H1 (cell line): ENCODE measurements at places on chromosomes 2 and 18. TPM values are rescaled to one million over a fixed set of nuclear protein-coding genes. Genes with fewer than 3 reads are reported as not detected.

The MATN3 gene
- total RNA-seq = 9.7 and 9.9 TPM in 2 replicates

- no peaks in the 10 kb centered on the region for H3K4me1 ChIP-seq
- no peaks in the 10 kb centered on the region for H3K27me3 ChIP-seq
- H3K36me3 ChIP-seq = no peaks in the 10 kb centered on the region
- no peak overlapping the region for H3K4me3 ChIP-seq
Observed at GRCh38 chr2:61157371-61158003, 4.5 kb upstream of the C2orf74 start.

GRCh38 chr2:98388081-98388480 is 41.8 kb downstream of the CNGA3 start:
- no peak overlapping the region for H3K27ac ChIP-seq
- H3K4me3 ChIP-seq = no peak overlapping the region
- no peaks in the 10 kb centered on the region for H3K4me1 ChIP-seq
- no peaks in the 10 kb centered on the region for H3K36me3 ChIP-seq
- no peaks in the 10 kb centered on the region for H3K27me3 ChIP-seq

GRCh38 chr2:193502363-193503035 is 1307.8 kb upstream of the TMEFF2 start:
- peak; percentile 69 for DNase-seq
- no peaks in the 10 kb centered on the region for H3K36me3 ChIP-seq
- H3K4me1 ChIP-seq = no peaks in the 10 kb centered on the region
- no peaks in the 10 kb centered on the region for H3K27me3 ChIP-seq

DNA sequence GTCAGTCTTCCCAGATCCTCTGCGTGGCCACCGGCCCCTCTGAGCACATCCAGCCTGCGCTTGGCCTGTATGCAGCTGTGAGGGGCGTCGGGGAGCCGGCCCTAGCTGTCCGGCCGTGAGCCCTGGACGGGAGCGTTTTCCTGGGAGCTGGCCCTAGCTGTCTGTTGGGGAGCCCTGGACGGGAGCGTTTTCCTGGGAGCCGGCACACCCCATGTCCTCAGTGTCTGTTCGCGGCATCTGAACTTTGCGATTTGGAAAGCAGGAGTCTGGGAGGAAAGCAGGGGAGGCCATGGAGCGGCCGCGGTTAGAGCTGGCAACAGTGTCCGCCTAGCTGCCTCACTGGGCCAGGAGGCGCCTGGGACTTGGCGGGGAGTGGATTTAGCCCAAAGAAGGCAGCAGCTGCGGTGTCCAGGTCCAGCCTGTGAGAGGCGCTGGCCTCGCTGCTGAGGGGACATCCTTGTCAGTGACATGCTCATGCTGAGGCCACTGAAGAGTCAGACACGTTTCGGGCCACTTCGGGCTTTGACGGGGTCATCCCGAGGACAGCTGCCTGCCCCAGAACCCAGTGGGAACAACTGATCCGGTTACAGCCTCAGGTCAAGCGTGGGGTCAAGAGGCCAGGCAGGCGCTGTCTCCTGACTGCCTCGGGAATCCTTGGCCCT is 75.8 kb downstream of the KCNG2 start:
- no peak overlapping the region for H3K4me3 ChIP-seq
- no peaks in the 10 kb centered on the region for H3K27me3 ChIP-seq

- no peak overlapping the region for H3K4me3 ChIP-seq
- H3K27me3 ChIP-seq = no peaks in the 10 kb centered on the region
- H3K27ac ChIP-seq = no peak overlapping the region
Observed at GRCh38 chr2:5319493-5319892, 372.7 kb upstream of the SOX11 start.

GRCh38 chr2:76247006-76247405 is 536.3 kb upstream of the GCFC2 start:
- H3K27me3 ChIP-seq = no peaks in the 10 kb centered on the region
- H3K36me3 ChIP-seq = no peaks in the 10 kb centered on the region
- no peaks in the 10 kb centered on the region for H3K4me1 ChIP-seq
- H3K4me3 ChIP-seq = no peak overlapping the region

- no peaks in the 10 kb centered on the region for H3K27me3 ChIP-seq
- no peaks in the 10 kb centered on the region for H3K36me3 ChIP-seq
- H3K27ac ChIP-seq = no peak overlapping the region
- H3K4me3 ChIP-seq = no peak overlapping the region
- DNase-seq = no peak
Observed at GRCh38 chr2:239225371-239225851, 175.4 kb downstream of the HDAC4 start.

DNA sequence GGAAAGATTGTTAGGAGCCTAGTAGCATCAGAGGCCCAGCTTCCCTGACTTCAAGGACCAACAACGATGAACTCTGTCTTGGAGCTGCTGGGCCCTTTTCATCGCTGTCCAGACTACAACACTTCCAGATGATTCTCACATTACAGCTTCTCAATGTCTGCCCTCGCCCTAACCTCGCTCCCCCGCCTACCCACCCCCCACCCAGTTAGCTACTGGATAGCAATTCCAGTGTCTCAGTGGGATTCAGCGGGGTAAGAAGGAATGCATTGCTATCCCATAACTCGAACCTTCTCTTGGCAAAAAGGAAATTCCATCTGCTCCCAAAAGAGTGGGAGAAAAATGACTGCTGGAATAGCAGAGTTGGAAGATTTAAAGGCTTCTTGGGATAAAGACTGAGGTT is 65.0 kb downstream of the RPL37A start:
- H3K36me3 ChIP-seq = no peaks in the 10 kb centered on the region
- no peak for DNase-seq
- no peak overlapping the region for H3K4me3 ChIP-seq
- no peak overlapping the region for H3K27ac ChIP-seq
- H3K27me3 ChIP-seq = no peaks in the 10 kb centered on the region

The DTNA gene
- total RNA-seq = 29.0 and 32.7 TPM in 2 replicates

- no peak overlapping the region for H3K27ac ChIP-seq
- no peaks in the 10 kb centered on the region for H3K36me3 ChIP-seq
- H3K27me3 ChIP-seq = no peaks in the 10 kb centered on the region
- H3K4me3 ChIP-seq = no peak overlapping the region
- peaks cover 15% of the 10 kb centered on the region for H3K4me1 ChIP-seq
- DNase-seq = no peak
Observed at GRCh38 chr2:28681158-28681571, 70.5 kb upstream of the PPP1CB start.
